Fibroblast of mammary gland (primary cell): ENCODE measurements at places on chromosomes 1 and 21.

DNA sequence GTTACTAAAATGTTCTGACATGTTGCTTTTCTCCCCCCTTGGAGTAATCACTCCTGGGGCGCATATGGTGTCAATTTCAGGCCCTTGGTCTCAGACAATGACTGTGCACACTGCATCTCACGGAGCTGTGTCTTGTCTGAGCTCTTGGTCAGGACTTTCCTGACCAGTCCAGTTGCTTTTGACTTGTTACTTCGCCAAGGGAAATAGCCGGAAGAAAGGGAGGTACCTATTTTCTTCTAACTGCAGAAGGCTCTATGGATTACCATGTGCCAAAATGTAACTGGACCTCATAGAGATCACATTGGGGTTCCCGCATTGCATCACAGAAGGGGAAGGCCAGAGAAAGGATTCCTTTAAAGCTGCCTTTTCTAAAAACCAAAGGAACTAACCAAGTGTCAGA is 68.6 kb downstream of the SPAG17 start:
- peak; percentile 61 for DNase-seq

DNA sequence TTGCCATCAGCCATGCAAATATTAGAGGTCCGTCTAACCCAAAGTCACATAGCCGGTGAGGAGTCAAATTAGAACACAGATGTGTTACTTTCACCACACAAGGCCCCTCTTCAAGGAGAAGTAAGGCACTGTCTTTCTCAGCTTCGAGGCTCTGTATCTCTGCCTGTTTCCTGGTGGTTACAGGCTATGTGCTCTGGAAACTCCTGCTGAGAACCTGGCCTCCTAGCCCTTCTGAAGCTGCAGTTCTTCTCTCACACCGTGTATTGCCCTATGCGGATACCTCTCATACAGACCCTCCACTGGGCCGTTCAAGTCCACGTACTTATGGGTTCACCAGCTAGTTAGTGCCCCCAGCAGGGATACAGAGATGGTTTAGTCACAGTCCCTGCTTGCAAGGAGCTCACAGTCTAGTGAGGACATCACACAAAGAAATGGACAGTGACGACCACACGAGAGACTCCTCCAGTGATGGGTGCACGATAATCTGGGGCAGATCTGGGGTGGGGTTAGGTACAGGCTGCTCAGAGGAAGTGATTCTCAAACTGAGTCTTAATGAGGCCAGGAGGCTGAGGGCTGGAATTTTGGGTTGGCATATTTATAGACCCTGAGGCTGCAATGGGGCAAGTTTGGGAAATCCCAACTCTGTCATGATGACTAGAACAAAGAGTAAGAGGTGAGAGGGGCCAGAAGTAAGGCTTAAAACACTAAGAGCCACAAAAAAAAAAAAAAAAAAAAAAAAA is 22.8 kb upstream of the ELOA start:
- no peak for DNase-seq

DNA sequence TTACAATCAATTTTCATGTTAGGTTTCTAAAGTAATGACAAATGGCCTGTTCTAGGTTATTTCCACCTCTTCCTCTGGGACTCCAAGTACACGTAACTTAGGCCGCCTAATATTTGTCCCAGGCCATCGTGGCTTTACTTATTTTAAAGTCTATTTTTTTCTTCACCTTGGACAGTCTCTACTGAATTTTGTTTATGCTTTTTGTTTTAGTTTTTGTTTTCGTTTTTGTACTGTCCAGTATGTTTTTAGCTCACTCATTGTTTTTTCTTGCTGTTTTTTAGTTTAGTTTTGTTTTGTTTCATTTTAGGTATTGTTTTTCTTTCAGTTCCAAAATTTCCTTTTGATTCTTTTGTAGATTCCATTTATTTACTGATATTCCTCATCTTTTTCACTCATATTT is 187.7 kb upstream of the RNPC3 start:
- DNase-seq: no peak

DNA sequence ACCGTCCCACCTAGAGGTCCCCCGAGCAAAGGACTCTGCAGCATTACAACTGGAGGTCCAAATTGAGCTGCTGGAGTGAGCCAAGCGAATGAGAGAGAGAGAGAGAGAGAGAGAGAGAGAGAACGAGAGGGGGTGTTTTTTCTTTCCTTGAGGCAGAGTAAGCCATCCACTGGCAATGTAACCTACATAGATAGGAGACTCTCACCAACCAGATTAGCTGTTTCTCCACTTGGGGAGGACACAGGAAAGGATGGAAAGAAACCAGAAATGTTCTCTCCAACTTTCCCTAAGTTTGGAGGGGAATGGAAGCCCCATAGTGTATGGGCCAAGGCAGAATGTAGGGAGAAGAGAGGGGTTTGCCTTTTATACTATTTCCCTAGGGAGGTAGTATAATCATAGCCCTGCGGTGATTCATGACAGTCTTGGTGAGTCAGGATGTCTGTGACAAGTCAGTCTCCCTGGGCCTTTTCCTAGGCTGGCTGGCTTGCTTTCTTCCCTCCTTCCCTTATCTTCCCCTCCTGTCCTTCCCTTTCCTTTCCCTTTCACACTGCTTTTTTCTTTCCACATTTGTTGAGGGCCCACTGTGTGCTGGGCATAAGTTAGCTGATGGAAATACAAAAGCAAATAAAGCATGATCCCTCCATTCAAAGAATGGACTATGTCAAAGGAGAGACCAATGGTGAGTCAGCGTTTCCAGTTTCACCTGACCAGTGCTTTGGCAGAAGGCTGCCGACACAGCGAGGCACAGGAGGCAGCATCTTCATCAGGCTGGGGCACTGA is 7.1 kb downstream of the FNDC7 start:
- peak; percentile 93 for DNase-seq

DNA sequence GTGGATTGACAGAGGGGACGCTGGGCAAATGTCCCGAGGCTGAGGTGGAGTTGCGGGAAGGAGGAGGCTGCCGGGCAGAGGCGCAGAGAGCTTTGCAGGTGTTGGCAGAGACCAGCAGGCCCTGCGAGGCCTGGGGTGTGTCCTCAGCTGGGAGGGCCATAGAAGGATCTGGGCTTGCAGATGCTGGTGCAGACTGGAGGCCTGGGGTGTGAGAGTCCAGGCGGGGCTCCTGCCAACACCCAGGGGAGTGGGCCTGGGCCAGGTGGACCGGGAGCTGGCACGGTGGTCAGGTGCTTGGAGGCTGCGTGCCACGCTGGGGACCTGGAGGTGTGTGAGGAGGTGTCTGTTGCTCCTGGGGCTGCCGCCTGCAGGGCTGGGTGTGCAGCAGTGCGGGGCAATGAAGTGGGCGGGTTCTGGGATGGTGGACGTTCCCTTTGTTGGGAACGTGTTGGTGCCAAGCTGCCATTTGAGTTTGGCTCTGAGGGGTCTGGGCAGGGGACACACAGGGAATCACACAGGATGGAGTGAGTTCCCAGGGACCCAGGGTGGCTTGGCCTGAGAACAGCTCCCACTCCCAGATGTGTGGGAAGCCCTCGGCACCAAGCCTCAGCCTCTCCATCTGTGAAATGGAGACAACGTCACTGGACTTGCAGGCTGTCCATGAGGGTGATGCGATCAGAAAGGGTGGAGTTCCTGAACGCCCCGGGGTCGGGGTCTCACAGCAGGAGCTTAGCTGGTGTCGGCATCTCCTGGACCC is 39.9 kb upstream of the POFUT2 start:
- DNase-seq: no peak
